ENCODE measurements at places on chromosomes 13 and 19. TPM values are rescaled to one million over a fixed set of nuclear protein-coding genes. Genes with fewer than 3 reads are reported as not detected.

GRCh38 chr13:41811588-41812021 is 149.3 kb downstream of the VWA8 start:
- DNase-seq = no peak

KLK13 gene
- total RNA-seq = not detected

- no peak for DNase-seq
Measured at GRCh38 chr19:17118957-17119356, 43.4 kb downstream of the MYO9B start.

CDX2 gene
- 0.24 TPM for total RNA-seq

GRCh38 chr13:114115191-114115671 is 17.2 kb downstream of the RASA3 start:
- no peak for DNase-seq

DNA sequence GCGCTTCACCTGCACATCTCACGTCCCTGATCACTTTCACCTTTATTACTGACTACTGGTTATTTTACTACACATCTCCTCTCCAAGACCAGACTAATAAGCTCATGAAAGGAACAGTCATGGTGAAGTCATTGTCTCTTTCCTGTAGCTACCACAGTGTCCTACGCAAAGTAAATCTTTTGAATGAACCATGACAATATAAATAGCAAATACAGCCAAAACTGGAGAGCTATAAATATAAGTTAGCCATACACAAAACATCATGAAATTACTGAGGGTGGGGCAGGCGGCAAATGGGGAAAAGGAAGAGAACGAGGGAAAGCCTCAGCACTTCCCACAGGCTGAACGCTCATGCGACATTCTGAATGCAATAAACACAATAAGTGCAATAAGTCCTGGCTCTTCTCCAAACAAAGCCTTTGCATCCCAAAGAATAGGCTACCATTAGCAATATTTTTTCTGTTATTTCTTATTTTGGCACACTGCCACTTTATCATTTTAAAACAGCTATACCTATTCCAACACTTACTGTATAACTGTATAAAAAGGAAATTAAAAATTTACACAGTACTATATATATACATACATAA is 62.5 kb downstream of the TUBGCP3 start:
- DNase-seq = no peak

DNA sequence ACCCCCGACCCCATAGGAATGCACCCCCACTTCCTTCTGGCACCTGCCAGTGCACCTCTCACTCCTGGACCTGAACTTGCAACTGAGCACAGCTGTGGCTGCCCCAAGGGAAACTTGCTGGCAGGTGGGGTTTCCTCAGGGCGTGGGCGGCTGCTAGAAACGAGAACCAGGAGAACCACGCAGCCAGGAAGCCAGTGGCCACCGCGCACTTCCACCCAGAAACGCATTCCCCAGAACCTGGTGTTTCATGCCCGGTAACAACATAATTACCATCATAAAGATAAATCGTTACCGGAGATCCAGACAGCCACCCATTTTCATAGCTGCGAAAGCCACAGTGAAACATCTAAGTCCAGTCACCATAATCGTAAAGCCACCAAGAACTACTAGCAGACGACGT is 75.2 kb upstream of the C13orf46 start:
- DNase-seq = no peak

GRCh38 chr13:102878481-102878880 is 32.6 kb downstream of the ERCC5 start:
- DNase-seq = no peak

ZNF610 gene
- total RNA-seq = 9.9 TPM

GRCh38 chr13:95354680-95355487 is 53.6 kb upstream of the ABCC4 start:
- DNase-seq = no peak

- no peak for DNase-seq
Measured at GRCh38 chr13:113567681-113568080, 16.9 kb upstream of the TFDP1 start.

GRCh38 chr19:3441986-3442329 is 38.4 kb downstream of the SMIM24 start:
- no peak for DNase-seq
